Neural crest cell (in vitro differentiated cells): ENCODE measurements at places on chromosomes 2 and 18.

DNA sequence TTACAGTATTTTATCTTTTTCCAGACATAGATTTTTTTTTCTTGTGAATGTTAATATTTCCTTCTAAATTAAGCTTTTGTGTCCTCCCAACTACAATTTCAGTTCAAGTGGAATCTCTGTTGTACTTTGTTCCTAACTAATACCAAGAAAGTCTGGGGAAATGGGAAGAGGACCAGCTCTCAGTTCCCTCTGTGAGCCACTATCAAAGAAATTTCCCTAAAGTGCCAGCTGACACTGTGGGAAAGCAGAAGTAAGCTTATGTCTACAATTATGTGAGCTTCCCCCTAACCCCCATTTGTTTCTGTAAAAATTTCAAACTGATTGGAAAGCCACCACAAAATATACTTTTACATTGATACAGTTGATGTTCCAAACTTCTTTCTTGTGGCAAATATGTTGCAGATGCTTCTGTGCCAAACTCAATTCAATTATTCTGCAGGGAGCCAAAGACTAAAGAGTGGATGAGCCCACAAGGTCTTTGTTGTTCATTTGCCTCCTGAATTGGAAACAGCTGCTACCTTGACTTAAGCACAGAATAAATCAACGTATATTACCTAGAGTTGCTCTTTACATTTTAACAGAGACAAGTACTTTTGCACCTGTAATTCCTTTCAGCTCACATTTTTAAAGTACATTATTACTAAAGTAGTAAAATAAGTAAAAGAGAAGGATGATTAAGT lies 306.6 kb downstream of the PTH2R start:
- no peak for DNase-seq

DNA sequence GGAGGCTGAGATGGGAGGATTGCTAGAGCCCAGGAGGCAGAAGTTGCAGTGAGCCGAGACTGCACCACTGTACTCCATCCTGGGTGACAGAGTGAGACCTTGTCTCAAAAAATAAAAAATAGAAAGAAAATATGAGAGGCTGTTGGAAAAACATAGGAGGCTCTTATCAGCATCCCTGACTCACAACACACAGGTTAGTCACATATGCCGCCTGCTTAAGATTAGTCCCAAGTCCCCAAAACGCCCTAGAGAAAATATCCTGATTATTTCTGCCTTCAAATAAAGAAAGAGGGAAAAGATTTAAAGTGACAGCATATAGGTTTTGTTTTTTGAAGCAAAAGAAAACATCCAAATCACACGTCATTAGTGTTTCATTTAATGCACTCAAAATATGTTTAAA lies 29.8 kb upstream of the GALM start:
- no peak for DNase-seq

- DNase-seq, result no peak
These were observed 17.5 kb downstream of the MGAT4A start for GRCh38 chr2:98713332-98714015.

- no peak for DNase-seq
These were observed 190.9 kb upstream of the PKDCC start for GRCh38 chr2:41856946-41857345.

DNA sequence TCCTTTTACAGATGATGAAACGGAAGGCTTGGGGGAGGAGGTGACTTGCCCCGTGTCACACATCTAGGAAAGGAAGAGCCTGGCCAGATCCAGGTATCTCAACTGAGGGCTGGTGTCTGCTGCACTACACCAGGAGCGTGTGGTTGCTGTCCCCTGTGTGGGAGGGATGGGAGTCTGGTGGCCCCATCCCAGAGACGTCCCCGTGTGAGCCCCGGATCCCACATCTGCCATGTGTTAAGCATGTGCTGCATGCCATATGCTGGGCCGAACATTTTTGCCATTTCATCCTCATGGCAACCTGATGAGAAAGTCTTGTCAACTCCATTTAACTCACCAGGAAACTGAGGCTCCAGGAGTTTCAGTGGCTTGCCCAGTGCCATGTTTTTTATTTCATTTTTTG lies 4.2 kb downstream of the GAREM2 start:
- DNase-seq, result no peak

- no peak for DNase-seq
These were observed 1.6 kb downstream of the COX7A2L start for GRCh38 chr2:42359304-42359964.

DNA sequence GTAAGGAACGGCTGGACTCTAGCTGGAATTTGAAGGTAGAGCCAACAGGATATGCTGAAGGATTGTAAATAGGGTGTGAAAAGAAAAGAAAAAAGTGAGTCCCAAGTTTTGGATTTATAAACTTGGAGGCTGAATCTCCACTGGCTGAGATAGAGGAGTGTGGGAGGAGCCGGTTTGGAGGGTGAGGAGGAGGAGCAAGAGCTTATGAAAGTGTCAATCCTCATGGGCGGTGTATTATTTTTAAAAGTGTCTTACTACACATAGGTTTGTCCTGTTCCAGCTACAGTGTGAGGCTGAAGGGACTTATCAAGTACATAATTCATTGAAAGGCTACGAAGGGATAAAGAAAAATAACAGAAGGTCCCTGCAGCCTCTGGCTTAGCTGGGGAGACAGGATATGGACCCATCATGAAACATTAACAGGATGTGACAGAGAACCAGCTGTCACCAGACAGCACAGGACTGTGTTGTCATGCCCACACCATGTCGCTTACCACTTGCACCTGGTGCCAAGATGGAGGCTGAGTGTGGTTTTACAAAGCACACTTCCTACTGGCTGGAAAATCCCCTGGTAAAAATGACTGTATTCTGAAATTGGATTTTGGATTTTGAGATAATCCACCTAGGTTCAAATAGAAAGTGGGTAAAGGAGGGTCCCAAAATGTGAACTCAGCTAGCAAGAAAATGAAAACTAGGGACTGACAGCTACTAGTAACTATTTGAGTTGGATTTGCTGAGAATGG lies 2.5 kb upstream of the MREG start:
- DNase-seq, result no peak

- DNase-seq, result no peak
These were observed 447.7 kb upstream of the GYPC start for GRCh38 chr2:126208266-126208665.

DNA sequence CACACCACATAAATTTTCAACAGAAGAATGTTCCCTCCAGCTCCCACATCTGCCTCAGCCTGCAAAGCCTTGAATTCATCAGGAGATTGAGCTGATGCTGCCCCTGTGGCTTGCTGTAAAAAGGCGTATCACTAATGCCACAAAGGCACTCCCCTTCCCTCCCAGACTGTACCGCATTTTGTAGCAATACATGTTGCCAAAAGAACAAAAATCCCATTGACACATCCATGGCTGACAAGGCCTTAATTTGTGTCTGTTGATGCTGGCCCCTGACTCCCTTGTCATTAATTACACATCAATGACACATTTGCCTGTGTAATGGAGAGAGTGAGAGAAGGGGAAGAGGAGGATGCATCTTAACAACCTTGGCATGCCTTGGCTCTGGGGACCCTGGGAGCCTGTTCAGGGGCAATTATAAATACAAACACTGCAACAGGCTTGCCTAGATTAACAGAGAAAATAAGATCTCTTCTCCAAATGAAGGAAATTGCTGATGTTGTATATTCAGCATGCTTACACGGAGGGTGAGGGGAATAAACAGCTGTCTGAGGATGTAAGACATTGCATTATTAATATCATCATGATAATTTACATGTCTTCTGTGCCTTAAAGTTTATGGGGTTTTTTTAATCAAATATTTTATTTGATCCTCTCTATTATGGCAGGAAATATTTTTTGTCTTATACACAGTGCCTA lies 264.0 kb downstream of the SUCLG1 start:
- DNase-seq, result no peak

GRCh38 chr2:123723706-123724105 lies 301.4 kb upstream of the CNTNAP5 start:
- DNase-seq, result no peak

- DNase-seq, result no peak
These were observed 27.4 kb downstream of the HS6ST1 start for GRCh38 chr2:128291161-128291843.

DNA sequence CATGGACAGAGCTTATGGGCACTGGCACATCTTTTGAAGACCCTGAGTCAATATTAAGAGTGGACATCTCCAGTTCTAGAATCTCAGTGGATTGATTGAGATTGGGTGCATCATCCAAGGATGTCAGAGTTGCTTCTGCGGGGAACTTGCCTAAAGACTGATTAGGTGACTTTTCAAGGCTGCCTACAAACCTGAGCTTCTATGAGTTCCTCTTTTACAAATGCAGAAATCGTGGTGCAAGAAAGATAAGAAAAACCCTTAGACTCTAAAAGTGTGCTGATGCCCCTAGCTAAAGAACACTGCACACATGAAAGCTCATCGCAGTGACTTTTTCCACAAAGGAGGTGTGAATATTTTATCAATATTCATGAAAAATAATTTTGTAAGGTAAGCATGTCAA lies 86.8 kb upstream of the NEDD4L start:
- DNase-seq, result no peak

- no peak for DNase-seq
These were observed 28.8 kb downstream of the CNGA3 start for GRCh38 chr2:98374958-98375570.

DNA sequence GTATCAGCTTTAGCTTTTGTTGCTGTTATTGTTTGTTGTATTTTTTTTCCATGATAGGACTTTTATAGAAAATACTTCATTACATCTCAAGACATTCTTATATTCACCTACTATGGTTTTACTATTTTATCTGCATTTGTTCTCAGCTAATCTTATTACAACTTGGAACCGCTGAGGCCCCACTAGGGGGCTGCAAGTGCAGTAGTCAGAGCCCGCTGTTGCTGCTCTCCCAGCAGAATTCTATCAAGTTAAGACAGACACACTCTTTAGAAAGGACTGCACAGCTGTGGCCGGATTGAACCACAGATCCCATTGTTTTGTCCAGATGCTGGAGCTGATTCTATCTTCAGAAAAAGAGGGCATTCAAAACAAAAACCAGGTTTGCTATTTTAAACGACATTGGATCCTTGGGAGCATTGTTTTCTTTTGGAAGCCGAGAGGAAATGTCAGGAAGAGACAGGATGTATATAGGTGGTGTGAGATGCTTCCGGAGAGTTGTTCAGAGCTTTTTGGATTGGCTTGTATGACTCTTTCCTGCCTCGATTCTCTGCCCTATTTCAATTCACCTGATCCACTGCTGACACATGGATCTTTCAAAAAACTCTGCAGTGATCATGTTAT lies 105.7 kb upstream of the GAREM1 start:
- DNase-seq, result peak; percentile 34

GRCh38 chr18:68735483-68736343 lies 20.8 kb upstream of the TMX3 start:
- no peak for DNase-seq

- DNase-seq, result no peak
These were observed 376.3 kb upstream of the UBE2E3 start for GRCh38 chr2:180604077-180604476.

- peak; percentile 57 for DNase-seq
These were observed 568.3 kb downstream of the LRRTM4 start for GRCh38 chr2:76953733-76954347.

DNA sequence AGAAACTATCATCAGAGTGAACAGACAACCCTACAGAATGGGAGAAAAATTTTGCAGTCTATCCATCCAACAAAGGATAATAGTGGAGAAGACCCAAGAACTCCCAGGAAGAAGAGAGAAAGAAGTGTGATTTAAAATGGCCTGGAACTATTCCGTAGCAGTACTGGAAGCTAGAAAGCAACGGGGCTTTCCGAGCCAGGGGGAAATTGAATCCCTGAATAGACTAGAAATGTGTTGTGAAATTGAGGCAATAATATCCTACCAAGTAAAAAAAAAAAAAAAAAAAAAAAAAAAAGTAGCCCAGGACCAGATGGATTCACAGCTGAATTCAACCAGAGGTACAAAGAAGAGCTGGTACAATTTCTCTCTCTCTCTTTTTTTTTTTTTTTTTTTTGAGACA lies 69.3 kb downstream of the FARP2 start:
- DNase-seq, result no peak

- no peak for DNase-seq
These were observed 126.3 kb downstream of the TPGS2 start for GRCh38 chr18:36702401-36703013.

GRCh38 chr2:3005859-3006501 lies 371.6 kb downstream of the EIPR1 start:
- DNase-seq, result no peak

GRCh38 chr18:74040459-74041332 lies 106.9 kb downstream of the FBXO15 start:
- peak; percentile 36 for DNase-seq

DNA sequence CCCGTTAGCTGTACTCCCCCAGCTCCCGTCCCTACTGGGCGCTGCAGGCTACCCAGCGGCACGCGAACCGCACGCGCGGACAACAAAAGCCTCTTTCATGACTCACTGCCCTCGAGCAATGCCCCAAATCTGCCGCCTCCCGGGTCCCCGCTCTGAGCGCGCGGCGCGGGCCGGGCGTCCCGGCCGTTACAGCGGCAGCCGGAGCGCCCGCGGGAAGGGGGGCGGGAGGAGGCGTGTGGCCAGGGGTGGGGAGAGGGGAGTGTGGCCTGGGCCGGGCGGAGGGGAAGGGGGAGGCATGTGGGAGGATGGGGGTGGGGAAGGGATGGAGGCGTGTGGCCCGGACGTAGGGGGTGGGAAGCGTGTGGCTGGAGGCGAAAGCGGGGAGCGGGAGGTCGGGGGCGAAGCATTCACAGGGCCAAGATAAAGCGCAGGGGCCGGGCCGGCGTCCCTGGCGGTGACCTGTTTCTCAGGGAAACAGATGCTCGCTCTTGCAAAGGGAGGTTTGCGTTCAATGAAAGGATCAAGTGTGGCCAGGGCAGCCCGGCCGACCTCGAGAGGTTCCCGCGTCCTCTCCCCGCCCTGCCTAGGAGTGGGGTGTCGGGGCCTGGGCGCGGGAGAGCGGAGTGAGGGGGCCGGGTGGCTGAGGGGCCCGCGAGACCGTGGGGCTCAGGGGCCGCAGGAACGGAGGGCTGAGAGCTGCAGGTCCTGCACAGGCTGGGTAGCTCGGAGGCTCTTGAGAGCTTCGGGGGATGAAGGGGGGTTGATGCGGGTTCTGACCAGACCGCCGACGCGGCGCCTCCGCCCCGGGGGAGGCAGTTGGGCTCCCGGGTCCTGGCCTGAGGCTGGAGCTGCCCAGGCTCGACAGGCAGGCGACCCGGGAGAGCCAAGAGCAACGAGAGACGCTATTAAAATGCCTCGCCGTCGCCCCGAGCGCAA lies 3.5 kb upstream of the NEUROD1 start:
- peak; percentile 67 for DNase-seq

- no peak for DNase-seq
These were observed 244.1 kb downstream of the ACKR3 start for GRCh38 chr2:236813766-236814165.

- DNase-seq, result no peak
These were observed 31.1 kb upstream of the GMCL1 start for GRCh38 chr2:69798290-69798908.
